CD4-positive, CD25-positive, alpha-beta regulatory T cell (primary cell): ENCODE measurements at places on chromosomes 6 and 20.
A peak's percentile ranks its signal among the peaks of the same experiment; 100 is the strongest.

DNA sequence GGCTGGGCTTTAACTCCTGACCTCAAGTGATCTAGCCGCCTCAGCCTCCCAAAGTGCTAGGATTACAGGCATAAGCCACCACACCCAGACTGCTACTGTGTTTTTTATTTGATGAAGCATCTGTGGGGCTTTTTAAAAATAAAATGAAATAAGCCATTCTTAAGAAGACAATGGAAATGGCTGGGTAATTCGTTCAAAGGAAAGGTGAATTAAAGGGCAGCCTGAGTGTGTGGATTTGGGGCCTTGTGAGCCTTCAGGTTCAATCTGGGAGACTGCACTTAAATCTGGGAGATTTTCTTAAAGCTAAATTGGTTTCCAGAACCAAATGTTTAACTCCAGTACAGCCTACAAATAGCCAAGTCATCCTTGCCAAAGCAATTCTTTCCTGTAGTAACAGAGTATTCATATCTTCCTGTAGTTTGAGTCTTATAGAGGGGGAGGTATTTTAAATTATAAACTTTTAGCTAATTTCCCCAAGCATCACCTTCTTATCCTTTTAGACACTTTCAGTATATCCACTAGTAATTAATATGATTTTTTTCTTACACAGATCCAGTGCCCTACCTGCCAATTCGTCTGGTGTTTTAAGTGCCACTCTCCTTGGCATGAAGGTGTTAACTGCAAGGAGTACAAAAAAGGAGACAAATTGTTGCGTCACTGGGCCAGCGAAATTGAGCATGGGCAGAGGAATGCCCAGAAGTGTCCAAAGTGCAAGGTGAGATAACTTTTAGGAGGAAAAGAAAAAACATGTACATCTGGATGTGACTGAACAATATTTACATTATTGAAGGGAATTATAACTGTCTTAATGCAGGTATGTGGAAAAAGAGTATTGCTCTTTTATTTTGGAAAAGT, 95.4 kb downstream of the RNF217 start:
- no peak for DNase-seq

GRCh38 chr6:89566008-89566800, 72.3 kb downstream of the LYRM2 start:
- DNase-seq: no peak

- DNase-seq: no peak
Measured at GRCh38 chr6:18897350-18897749, 510.2 kb downstream of the RNF144B start.

DNA sequence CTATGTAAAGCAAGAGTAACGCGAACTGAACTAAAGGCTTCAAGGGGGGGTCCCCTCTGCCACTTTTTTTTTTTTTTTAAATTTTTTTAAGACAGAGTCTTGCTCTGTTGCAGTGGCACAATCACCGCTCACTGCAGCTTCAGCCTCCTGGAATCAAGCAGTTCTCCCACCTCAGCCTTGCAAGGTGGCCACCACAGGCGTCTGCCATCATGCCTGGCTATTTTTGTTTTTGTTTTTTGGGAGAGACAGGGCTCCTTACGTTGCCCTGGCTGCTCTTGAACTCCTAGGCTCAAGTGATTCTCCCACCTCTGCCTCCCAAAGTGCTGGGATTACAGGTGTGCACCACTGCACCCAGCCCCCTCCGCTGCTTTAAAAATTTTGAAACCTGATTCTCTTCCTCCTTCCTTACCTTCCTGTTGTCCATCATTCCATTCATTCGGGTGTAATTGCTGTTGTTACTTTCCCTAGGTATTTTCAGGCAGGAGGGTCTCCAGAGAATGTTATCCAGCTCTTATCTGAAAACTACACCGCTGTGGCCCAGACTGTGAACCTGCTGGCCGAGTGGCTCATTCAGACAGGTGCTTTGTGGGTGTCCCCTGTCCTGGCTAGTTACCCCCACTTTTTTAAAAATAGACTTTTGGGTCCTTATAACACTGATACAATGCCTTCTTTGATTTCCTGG, 5.4 kb downstream of the NELFCD start:
- DNase-seq: no peak

- peak; percentile 96 for DNase-seq
Measured at GRCh38 chr6:20403070-20403765, 1.5 kb downstream of the E2F3 start.

DNA sequence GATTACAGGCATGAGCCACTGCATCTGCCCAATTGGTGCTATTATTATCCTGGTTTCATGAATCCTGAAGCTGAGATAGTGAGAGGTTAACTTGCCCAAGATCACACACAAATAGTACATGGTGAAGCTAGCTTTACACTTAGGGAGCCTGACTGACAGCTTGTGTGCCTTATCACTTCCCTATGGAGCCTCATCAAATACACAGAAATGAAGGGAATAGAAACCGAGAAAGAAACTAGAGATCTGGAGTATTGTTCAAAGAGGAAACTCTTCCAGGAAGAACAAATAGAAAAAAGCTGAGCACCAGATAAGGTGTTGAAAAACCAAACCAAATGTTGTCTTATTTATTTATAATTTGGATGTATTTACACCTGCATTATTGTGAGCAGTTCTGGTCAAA, 155.0 kb upstream of the CITED2 start:
- DNase-seq: no peak

DNA sequence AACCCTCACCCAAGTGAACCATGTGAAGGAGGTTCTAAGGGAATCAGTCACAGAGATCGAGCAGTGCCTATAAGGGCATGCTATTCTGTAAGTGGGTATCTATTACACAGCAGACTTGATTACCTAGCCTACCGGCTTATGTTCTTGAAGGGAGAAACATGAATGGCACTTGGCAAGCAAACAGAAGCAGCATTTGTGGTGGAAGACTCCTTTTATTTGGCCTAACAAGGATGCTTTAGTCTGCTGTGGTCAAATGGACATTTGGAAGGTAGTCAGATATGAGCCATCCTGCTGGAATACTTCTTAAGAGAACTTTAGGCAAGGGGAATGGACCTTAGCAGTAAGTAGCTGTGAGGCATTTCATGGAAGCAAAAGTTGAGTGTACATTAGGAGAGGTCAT, 126.3 kb downstream of the COL12A1 start:
- DNase-seq: no peak

- no peak for DNase-seq
Measured at GRCh38 chr6:42688281-42688680, 34.1 kb downstream of the PRPH2 start.

GRCh38 chr6:7978736-7979135, 68.1 kb upstream of the TXNDC5 start:
- no peak for DNase-seq

DNA sequence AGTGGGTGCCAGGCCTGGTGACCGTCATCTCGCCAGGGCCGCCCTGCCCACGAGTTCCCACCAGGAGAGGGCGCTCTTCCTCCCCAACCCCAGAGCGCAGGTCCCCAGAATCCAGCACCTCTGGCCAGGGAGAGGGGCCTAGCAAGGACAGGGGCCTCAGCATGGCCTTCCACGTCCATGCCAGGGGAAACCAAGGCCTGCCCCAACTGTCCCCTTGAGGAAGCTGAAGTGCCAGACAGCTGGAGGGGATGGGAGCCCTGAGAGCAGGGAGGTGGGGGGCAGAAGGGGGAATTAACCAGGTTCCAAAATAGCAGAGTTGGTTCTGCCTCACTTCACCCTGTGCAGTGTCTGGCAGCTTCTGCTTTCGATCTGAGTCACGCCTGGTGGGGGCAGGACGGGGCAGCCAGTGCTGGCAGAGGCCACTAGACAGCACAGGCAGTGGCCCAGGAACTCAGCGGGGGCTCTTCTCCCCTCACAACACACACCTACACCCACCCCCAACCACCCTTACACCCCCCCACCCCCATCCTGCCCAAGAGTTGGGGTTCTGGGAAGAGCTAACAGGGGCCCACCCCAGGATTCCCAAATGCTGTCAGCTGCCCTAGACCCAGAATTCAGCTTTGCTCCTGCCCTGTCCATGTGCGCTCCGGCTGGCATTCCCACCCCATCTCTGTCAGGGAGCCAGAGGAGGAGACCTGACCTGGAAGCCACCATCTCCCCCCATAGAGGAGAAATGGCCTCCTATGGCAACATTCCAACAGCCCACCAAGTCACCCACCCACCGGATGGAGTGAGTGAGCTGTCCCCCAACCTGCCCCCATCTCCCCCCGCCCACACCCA, 29.2 kb downstream of the TFEB start:
- DNase-seq: peak; percentile 32

DNA sequence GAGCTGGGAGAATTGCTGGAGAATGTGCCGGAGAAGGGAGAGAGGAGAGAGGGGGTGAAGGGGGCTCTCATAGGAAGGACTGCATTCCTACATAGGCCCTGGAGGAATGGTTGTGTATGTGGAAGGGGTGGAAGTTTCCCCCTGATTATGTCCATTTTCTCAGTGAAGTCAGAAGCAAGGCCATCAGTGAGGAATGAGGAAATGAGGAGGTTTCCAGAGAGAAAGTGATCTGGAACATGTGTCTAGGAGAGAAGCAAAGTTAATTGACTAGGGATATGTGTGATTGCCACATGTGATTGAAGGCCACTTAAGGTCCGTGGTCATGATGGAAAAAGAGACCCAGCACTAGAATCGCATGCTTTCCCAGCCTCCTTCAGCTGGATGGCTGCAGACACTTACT, 42.3 kb downstream of the TBPL1 start:
- DNase-seq: no peak

DNA sequence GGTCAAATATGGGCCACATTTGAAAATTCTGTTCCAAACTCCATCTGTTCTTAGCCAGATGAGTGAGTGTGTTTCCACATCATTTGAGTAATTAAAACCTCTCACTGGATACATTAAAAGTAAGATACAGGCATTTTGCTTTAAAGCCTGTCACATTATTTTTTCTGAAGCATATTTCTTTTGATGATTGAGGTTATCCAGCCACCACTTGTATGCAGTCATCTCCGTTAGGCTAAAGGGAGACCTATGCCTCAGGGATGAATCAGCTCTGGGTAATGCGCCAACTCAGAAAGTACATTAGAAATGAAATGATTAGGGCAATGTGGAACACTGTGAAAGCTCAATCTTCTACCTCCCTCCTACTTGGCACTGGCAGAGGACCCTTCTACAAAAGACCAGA, 90.7 kb downstream of the SNAP25 start:
- no peak for DNase-seq

GRCh38 chr20:50378170-50379000, 131.8 kb upstream of the PTPN1 start:
- DNase-seq: no peak

DNA sequence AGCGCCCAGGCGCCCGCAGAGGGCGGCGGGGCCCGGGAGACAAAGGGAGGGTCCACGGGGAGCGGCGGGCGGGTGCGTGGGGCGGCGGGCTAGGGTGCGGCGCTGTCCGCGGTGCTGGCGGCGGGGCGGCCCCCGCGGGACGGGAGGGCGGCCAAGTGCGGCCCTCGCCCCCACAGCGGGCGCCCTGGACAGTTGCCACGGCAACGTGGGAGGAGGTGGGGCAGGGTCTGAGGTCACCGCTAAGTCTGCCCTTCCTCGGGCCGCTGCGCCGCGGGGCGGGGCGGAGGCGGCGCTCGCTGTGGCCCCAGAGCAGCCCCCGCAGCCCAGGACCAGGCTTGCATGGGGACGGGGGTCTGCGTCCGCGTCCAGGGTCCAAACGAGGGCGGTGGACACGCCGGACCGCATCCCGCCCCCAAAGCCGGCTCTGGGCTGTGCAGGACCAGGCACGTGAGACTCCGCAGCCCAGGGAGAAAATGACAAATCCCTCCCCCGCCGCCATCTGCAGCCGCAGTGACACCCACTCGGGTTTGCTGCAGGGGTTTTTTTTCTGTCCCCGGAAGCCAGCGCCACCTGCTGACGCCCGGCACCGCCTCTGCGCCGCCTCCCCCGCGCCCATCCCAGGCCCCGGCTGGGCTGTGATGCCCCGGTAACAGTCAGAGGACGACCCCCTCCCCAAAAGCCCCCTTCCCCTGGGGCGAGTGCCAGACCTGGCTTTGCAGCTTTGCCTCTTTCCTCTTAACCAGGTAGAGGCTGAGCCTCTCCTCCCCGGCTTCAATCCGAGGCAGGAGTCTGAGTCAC, 36.8 kb downstream of the YTHDF1 start:
- peak; percentile 54 for DNase-seq

- DNase-seq: no peak
Measured at GRCh38 chr6:149080511-149080910, 237.0 kb upstream of the TAB2 start.

- no peak for DNase-seq
Measured at GRCh38 chr6:46347669-46348068, 143.6 kb downstream of the RCAN2 start.

GRCh38 chr6:129099696-129100095, 216.8 kb downstream of the LAMA2 start:
- DNase-seq: no peak

DNA sequence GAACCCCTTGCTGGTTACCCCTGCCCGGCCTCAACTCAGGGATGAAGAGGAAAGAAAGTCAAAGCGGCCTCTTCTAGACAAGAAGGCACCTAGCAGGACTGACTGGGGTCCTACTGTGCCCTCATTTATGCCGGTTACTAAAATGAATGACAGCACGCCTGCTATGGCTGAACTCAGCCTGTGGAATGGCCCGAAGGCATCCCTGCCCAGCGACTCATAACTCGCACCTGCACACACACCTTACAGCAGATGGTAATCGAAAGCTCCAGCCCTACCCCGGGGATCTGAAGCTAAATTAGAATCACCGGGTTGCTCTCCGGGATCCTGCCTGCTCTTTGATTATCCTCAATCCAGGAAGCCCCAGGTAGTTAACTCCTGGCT, 747 bp upstream of the TXNDC5 start:
- DNase-seq: no peak

- DNase-seq: no peak
Measured at GRCh38 chr6:111105578-111105977, 18.3 kb downstream of the SLC16A10 start.
